ENCODE measurements at places on chromosomes 2 and 18.
A peak's percentile ranks its signal among the peaks of the same experiment; 100 is the strongest.

DNA sequence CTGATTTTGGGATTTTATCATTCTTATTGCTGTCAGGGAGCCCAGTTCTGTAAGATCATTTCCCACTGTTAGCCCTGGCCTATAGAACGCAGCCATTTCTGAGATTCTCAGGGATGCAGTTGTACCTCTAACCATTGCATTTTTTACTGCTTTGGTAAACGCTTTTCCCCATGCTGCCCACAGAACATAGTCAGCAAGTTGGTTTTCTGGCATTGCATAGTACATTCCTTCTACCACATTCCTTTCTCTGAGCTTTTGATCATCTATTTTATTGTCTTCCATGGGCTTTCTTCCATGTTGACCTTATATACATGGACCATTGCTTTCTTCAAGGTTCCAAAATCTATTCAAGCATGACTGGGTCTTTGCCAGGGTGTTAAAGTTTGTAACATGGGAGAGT is 86.8 kb upstream of the ST6GAL2 start:
- H3K4me3 ChIP-seq, result no peak overlapping the region
- no peaks in the 10 kb centered on the region for H3K36me3 ChIP-seq
- peak; percentile 61 for DNase-seq
- peak overlapping the region; percentile 15 for H3K27ac ChIP-seq
- H3K4me1 ChIP-seq, result peaks cover 23% of the 10 kb centered on the region
- no peaks in the 10 kb centered on the region for H3K27me3 ChIP-seq

DNA sequence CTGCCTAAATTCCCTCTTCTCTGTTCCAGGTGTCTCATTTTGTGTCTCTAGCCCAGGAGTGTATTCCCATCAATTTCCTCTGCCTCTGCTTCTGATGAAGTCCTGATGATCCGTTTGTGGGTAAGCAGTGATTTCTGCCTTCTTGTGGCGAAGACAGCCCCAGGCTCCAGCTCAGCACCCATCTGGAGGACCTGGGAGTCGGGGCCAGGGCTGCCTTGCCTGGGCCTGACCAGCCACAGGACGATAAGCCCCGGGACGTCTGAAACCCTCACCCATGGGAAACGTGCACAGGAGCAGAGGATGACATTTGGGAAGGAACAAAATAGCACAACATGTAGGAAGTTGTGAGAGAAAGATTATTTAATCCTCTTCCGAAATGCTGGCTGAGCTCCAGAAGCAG is 206.9 kb downstream of the FBXO15 start:
- peaks cover 11% of the 10 kb centered on the region for H3K4me1 ChIP-seq
- H3K4me3 ChIP-seq, result no peak overlapping the region
- H3K27ac ChIP-seq, result no peak overlapping the region
- H3K27me3 ChIP-seq, result no peaks in the 10 kb centered on the region
- no peaks in the 10 kb centered on the region for H3K36me3 ChIP-seq
- no peak for DNase-seq

DNA sequence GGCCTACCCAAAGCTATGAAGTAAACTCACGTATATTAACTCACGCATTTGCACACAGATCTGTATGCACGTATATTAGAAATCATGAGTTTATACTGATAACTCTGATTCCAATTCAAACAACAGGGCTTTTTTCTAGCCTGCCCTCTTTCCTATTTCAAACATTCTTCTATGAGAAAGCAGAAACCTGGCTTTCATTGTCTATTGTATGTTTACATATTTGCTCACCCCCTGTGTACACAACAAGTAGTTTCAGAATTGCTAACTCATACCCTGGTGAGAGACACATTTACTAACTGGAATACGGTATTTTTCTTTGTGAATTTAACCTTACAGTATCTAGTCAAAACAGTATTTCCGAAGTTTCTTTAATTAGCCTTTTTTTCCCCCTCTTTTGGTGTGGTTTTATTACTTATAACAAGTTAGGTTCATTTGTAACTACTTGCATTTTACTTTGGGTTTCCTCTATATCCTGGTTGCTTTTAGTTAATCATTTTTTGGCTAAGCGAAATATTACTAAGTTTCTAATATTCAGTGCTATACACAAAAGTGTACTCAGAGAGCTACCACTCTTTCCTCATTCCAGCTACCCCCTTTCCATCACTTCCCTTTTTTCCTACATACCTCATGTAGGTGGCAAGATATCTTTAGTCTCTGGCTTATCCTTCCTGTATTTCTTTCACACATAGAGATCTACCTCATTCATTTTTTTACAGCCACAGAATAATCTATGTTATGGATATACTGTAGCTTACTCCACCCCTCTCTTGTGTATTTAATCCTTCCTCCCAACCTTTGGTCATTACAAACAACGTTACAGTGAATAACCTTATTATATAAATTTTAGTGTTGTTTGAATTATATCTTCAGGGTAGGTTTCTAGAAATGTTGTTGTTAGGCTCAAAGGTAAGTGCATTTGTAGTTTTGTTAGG is 112.7 kb upstream of the BCL2L11 start:
- H3K4me1 ChIP-seq, result no peaks in the 10 kb centered on the region
- H3K36me3 ChIP-seq, result no peaks in the 10 kb centered on the region
- no peak overlapping the region for H3K4me3 ChIP-seq
- peaks cover 16% of the 10 kb centered on the region for H3K27me3 ChIP-seq
- DNase-seq, result no peak

DNA sequence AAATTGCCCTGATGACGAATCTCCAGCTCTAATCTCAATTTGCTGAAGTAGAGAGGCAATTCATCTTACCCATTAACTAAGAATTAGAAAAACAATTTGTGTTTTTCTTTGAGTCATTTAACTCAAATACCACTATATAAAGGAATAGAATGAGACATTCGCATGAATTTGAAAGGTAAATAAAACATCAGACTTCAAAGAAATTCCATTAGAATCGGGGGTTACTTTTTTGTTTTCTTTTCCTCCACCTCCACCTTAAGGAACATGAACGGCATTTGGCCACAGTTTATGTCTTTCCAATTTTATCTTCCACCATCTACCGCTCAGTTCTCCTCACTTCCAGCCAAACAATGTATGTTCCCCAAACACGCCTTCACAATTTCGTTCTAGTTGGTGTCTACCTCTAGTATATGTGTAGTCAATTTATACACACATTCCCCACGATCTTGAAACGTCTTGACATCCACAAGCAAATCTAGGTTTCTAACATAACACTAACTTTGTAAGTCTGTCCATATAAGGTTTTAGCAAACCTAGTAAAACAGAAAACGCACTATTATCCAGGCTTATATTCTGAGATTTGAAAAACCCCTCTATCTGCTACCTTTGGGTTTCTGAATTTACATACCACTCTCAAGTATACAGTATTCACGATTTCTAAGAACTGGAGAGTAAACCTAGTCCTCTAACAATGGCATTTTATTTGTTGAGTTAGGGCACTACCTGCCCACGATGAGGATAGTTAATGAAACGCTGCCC is 1.2 kb upstream of the SMCHD1 start:
- H3K36me3 ChIP-seq, result no peaks in the 10 kb centered on the region
- H3K4me3 ChIP-seq, result peak overlapping the region; percentile 71
- no peaks in the 10 kb centered on the region for H3K27me3 ChIP-seq
- peak overlapping the region; percentile 91 for H3K27ac ChIP-seq
- peaks cover 8% of the 10 kb centered on the region for H3K4me1 ChIP-seq
- peak; percentile 32 for DNase-seq

DNA sequence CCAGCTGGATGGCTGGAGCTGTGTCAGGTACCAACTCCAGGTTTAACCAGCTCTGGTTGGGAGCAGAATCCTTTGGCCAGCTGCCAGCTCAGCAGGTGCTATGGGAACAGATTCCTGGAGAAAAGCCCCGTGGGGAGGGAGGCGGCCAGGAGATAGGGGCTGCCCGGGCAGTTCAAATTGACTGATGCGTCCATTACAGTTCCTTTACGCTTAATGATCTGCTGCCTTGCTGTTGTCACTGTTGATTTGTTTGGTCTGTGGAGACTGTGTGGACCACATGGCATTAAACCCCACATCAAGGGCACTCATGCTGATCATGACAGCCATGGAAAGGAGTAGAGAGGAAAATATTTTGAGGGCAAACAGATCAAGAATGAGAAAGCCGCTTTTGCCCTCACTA is 200.0 kb downstream of the TSN start:
- no peaks in the 10 kb centered on the region for H3K4me1 ChIP-seq
- H3K4me3 ChIP-seq, result no peak overlapping the region
- DNase-seq, result no peak
- no peaks in the 10 kb centered on the region for H3K36me3 ChIP-seq
